ENCODE measurements at places on chromosomes 3 and 15.

- DNase-seq: peak; percentile 58
Observed at GRCh38 chr3:183551930-183552329, 3.6 kb downstream of the KLHL6 start.

DNA sequence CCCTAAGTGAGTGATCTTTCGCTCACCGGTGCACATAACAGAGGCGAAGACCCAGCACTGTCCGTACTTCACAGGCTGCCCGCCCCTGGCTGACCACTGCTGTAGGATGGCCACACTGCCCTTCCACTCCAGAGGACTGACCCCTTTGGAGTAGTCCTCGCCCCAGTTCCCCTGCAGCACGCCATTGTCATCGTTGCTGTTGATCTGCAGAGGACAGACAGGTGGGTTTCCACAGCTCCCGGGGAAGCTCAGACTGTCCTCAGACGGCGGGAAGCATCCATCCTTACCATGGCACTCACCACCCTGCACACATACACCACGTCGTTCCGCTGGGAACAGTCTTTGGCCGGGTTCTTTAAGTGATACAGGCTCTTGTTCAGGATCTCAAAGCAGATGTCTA, 20.5 kb upstream of the TGM5 start:
- no peak for DNase-seq

DNA sequence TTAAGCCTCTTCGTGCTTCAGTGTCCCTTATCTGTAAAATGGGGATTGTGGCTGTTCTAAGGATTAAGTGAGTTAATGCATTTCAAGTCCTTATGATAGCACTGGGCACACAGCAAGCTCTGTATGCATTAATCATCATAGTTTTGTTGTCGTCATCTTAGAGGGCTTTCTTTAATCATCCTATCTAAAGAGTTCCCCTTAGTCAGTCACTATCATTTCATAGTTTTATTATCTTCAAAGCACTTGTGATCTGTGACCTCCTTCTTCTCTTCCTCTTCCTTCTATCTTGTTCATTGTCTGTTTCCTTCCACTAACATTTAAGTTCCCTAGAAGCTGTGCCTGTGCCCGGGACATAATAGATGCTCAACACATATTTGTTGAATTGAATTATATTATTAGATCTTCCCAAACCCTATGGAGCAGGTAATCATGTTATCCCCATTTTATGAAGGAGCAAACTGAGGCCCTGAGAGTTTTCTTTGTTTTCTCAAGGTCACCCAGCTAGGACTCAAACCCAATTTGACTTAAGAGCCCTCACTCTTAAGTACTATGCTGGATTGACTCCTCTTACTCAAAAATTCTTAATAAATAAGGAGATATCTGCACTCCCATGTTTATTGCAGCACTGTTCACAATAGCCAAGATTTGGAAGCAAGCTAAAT, 24.1 kb downstream of the DUOX2 start:
- no peak for DNase-seq

GRCh38 chr3:169865176-169865767, 4.5 kb downstream of the LRRC31 start:
- no peak for DNase-seq

GRCh38 chr15:40255033-40255432, 16.2 kb downstream of the PAK6 start:
- DNase-seq: no peak

GRCh38 chr3:58321791-58322190, 10.9 kb upstream of the PXK start:
- no peak for DNase-seq

DNA sequence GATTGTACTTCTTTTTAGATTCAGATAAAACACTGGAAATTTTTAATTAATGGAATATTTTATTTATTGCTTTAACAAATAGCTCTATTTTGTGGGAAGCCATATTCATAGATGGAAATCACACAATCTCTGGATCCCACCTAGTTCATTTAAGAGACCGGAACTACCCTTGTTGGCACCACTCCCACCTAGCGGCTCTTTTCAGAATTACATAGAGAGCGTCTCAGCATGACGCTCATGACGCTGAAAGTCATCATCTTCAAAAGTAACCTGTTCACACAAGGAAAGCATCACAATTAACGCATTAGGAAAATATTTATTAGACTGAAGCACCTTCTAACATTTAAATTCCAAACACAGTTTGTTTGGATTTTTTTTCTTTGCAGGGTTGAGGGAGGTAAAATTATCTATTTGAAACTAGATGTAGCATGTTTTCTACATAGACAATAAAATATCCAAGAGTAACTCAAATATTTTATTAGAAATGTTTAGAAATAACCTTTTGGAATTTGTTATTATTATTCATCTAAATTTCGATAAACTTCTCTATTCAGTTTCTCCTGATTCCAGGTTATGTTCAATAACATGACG, 214.9 kb upstream of the ARRDC4 start:
- no peak for DNase-seq

- peak; percentile 16 for DNase-seq
Observed at GRCh38 chr3:52774901-52775864, 2.2 kb upstream of the ITIH1 start.

- DNase-seq: no peak
Observed at GRCh38 chr3:67610458-67610857, 44.0 kb downstream of the SUCLG2 start.

- peak; percentile 56 for DNase-seq
Observed at GRCh38 chr3:40505599-40506462, at the start of gene ZNF620. Gene ZNF620, plus strand, starts transcription at chr3:40506039. Its CDS starts 314 bp downstream, at chr3:40506353.

GRCh38 chr3:195582947-195583346, 793 bp downstream of the APOD start:
- DNase-seq: no peak

- DNase-seq: no peak
Observed at GRCh38 chr3:186100398-186100797, 8.5 kb downstream of the ETV5 start.

DNA sequence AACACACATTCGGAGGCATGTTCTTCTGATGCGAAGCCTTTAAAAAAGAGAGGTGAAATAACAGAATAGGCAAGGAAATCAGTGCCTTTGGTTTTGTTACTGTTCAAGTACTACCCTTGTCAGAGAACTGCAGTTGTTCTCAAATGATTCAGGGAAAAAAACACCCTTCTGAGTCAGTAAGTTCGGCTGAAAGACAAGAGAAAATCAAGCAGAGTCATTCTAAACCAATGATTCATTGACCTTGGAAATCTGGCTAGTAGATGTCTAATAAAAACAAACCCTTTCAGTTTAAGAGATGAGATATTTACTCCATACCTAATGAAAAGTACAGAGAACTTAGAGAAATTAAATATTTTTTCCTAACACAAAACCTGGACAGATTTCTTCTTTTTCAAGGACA, 72.7 kb upstream of the ABI3BP start:
- DNase-seq: no peak

DNA sequence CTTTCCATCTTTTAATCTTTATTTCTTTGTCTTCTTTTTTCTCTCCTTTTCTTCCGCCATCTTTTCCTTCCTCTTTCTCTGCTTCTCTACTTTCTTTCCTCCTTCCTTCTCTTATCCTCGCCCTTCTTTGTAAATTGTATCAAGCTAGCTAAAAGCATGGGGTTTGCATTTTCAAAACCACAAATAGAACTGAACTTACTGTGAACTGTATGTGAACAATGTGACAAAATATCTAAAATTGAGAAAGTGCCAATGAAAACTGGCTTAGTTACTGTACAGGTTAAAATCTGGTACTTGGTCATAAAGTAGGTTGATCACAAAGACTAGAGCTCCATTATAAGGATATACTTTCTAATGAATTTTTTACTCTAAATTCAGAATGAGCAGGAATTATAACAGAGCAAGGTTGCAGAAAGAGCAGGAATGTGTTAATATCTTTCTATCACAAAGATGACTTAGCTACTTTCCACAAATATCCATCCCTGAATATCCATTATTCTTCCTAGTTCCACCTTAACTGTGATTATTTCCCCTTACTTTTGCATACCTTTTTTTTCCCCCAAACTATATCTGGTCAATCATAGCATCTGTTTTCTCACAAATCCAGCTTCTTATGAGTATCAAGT, 122.4 kb downstream of the LSAMP start:
- DNase-seq: no peak

DNA sequence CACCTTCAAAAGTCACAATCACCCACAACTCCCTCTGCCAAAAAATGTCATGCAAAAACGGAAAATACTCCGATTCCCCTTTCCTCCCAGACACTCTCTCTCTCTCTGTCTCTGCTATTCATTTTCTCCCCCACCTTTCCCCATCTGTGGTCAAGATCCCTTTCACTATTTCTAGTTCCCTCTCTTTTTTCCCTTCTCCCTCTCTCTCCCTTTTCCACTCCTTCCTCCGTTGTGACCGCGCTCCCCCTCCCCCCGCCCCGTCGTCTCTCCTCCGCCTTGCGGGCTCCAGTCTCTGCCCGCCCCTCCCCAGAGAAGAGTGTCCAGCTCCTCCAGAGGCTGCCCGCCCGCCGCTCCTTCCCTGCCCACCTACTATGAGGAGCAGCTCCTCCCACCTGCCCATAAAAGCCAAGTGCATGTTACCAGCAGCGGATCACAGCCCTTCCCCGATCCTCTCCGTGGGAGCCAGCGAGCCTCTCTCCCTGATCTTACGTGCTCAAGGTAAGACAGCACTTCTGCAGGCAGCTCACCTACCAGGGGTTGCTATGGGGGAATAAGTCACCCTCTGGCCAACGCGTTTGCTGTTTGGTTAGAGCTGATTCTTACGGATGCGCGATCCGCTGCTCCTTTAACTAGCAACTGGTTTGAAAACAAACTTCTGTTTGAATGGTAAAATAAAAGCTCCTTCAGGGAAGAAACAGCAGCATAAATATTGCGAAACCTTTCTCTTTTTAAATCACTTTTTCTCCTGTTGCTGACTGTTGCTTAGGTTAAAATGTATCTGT, at the start of gene COL8A1:
Gene COL8A1, plus strand, starts transcription at position 428 of the 782 bp plus-strand sequence. CDS start 152,089 bp downstream, outside the sequence.
- no peak for DNase-seq

GRCh38 chr15:85692873-85693272, 101.9 kb downstream of the KLHL25 start:
- DNase-seq: peak; percentile 36

DNA sequence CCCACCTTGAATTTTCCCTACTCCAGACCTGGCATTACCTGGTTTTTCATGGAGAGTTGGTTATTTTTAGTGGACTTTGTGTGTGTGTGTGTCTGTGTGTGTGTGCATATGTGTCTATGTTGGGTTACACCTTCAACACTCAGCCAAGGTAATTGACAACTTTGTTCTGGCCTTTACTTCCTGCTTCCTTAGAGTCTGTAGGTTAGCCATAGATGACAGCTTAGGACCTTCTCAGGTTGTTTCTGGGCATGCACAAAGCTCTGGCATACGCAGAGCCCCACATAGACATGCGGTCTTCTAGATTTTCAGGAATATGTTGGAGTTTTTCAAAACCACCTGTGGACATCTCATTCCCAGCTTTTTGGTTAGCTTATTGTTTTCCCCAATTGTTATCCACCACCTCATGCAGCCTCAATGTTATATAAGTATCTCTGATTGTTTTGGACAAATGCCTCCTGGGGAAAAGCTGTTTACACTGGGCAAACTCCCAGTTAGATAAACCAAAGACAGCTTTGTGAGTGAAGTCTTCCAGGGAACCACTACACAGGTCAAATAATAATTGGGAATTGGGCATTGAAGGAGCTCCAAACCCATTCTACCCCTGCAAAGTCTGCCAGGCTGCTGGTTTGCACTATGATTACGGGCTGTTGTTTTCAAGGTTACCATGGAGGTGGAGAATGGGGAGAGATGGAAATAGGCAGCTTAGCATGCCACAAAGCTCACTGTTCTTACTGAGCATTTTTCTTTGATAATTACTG, 201.2 kb downstream of the ADAMTSL3 start:
- DNase-seq: no peak

GRCh38 chr3:36457667-36458066, 77.4 kb downstream of the STAC start:
- no peak for DNase-seq

GRCh38 chr3:65443739-65444446, 594.8 kb downstream of the MAGI1 start:
- no peak for DNase-seq

DNA sequence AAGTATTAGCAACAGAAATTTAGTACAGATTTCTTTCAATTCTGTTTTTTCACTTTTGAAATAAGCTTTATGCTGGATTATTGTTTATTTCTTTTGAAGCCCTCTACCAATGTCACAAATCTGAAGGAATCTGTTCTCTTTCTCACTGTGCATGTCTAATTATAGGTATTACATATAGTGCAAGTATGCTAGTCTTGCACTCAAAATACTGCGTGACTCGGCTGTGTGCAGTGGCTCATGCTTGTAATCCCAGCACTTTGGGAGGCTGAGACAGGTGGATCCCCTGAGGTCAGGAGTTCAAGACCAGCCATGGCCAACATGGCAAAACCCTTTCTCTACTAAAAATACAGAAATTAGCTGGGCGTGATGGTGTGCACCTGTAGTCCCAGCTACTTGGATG, 95.8 kb upstream of the PLAAT1 start:
- DNase-seq: no peak

GRCh38 chr3:139235192-139235591, 108.6 kb upstream of the MRPS22 start:
- DNase-seq: no peak

GRCh38 chr3:151199554-151200438, 3.2 kb downstream of the GPR171 start:
- DNase-seq: no peak

- peak; percentile 31 for DNase-seq
Observed at GRCh38 chr3:56758539-56758981, 43.2 kb downstream of the ARHGEF3 start.

- DNase-seq: no peak
Observed at GRCh38 chr3:150292891-150293290, 115.2 kb upstream of the TSC22D2 start.

GRCh38 chr3:65210026-65210814, 522.4 kb upstream of the ADAMTS9 start:
- DNase-seq: no peak

DNA sequence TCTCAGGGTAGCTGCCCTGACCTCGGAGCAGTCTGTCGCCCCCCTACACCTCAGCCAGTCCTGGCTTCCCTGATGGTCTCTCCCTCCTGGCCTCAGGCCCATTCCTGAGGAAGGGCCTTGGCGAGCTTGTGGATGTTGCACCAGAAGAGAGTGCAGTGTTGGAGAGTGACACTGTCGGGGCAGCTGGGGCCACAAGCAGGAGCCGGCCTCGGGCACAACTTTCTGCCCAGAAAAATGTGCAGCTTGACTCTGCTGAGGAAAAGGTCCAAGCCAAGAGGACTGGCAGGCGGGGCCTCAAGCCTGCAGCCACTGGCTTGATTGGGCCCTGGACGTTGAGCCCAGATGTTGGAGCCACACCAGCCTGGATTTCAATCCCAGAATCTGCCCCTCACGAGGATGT, 12.8 kb downstream of the HEMK1 start:
- no peak for DNase-seq

- no peak for DNase-seq
Observed at GRCh38 chr15:92879949-92880725, 20.0 kb upstream of the CHD2 start.

Data from stimulated activated CD4-positive, alpha-beta T cell treated with anti-CD3 and anti-CD28 coated beads, Interleukin-2, amount 100 ng/mL, for 24 hours (primary cell).